ENCODE measurements at places on chromosomes 12 and 14. TPM values are rescaled to one million over a fixed set of nuclear protein-coding genes. Genes with fewer than 3 reads are reported as not detected.

- DNase-seq = no peak
Measured at GRCh38 chr14:50778721-50779483, 52.1 kb downstream of the NIN start.

The JAG2 gene
- total RNA-seq = 3.6 TPM

DNA sequence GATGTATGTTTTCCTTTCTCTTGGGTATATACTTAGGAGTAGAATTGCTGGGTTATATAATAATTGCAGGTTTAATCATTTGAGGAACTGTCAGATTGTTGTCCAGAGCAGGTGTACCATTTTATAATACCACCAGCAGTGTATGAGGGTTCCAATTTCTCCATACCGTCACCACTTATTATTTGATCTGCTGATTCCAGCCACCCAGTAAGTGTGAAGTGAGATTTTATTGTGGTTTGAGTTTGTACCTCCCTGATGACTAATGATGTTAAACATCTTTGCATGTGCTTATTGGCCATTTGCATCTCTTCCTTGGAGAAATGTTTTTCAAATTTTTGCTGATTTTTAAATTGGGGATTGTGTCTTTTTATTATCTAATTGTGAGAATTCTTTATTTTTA, 15.1 kb downstream of the NCKAP5L start:
- DNase-seq = no peak

The RERGL gene
- total RNA-seq = not detected

Measured in activated CD8-positive, alpha-beta T cell treated with anti-CD3 and anti-CD28 coated beads for 36 hours (primary cell).